ENCODE measurements at places on chromosomes 3 and 15.

DNA sequence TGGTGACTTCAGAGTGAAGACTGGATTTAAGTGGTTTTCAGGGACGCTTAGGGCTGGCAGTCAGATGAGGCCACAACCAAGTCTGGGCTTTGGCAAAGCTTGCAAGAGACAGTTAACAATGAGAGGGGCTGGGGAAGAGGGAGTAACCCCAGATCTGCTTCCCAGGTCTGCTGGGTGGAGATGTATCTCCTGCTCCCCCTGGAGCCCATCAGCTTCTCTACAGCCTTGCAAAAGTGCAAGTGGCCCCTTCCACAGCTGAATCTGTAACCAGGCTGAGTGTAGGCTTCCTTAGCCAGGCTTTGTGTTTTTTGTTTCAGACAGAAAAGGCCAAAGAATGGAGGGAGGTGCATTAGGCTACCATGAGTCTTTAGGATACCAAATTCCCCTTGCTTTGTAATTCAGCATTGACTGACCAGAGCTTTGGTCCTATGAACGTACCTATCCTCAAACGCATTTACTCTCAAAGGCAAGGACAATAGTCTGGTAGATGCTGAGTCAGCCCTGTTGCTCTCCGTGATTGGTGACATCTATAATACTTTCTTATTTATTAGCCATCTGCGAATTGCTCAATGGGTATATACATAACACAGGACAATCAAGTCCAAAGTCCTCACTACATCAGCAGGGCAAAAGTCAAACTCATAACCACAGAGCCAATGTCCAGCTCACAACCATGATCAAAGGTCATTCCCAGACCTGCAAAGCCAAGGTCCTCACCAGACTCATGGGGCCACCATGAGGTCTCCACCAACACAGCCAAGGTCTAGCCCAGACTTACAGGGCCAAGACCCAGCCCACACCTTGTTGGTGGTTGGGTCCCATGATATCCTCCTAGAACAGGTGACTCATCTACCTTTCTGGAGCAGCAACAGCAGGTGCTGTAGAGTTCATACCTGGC, 17.1 kb downstream of the CCDC13 start:
- DNase-seq, result no peak

DNA sequence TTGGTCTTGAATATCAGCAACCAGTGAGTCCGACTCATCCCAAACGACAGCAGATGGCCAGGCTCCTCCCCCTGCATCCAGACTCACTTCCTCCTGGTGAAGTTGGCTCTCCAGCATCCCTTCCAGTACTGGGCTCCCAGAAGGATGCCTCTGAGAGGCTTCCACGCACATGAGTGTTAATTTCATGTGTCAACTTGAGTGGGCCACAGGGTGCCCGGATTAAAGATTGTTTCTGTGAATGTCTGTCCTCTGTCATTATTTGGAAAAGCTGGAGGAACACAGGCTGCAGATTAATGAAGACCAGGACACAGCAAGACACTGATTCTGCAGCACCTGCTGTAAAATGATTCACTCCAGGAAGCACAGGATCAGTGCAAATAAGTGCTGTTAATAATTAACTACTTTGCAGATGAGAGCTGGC, 99.8 kb downstream of the ATP10A start:
- no peak for DNase-seq

GRCh38 chr15:78234515-78235040, at the start of gene ACSBG1:
ACSBG1 (minus strand) TSS chr15:78234565; CDS start chr15:78234501, 64 bp downstream.
- DNase-seq, result no peak

DNA sequence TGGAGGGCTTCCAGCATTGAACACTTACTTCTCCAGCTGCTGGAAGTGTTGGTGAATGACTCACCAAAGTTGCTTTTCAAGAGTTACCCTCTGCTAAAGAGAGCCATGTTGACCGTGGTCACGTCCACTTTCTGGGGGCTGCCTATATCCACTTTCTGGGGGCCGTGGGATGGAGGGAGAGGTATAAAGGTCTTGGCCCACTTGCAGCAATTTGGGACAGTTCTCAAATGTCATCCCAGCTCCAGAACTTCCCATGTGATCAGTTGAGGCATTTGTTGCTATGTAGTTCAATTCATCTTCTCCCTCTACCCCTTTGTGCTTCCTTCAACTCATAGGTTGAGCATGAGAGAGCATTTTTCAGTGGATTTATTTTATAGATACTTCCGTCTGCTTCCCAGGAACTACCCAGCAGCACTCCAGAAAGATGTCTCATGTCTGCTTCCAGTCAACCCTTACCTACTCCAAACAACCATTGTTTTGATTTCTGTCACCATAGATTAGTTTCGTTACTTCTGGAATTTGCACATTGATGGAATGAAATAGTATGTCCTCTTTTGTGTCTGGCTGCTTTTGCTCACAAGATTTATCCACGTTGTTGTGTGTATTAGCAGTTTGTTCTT, 130.6 kb downstream of the TCF12 start:
- no peak for DNase-seq

- no peak for DNase-seq
These were observed 5.7 kb upstream of the STAB1 start for GRCh38 chr3:52489453-52489852.

DNA sequence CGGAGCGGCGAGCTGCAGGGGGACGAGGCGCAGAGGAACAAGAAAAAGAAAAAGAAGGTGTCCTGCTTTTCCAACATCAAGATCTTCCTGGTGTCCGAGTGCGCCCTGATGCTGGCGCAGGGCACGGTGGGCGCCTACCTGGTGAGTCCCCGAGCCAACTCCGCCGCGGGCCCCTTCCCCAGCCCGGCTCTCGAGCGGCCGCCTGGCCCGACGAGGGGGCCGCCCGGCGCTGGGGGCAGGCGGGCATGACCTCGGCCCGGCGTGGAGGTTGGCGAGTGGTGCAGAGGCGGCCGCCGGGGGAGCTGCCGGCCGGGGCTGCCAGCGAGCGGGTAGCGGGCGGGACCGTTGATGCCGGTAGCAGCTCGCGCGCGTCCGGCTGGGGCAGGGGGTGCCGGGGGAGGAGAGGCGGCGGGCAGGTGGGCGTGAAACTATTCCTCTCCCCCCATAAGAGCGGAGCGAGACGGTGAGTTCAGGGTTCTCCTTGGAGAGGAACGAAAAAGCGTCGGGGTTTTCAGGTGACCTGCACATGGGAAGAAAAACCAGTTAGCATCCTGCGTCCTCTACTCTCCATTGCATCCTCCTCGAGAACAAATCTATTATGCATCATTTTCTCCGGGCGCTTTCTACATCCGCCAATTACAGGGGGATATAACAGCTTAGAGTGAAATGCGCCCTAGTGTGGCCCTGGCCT, 585 bp downstream of the SLCO3A1 start:
- no peak for DNase-seq

DNA sequence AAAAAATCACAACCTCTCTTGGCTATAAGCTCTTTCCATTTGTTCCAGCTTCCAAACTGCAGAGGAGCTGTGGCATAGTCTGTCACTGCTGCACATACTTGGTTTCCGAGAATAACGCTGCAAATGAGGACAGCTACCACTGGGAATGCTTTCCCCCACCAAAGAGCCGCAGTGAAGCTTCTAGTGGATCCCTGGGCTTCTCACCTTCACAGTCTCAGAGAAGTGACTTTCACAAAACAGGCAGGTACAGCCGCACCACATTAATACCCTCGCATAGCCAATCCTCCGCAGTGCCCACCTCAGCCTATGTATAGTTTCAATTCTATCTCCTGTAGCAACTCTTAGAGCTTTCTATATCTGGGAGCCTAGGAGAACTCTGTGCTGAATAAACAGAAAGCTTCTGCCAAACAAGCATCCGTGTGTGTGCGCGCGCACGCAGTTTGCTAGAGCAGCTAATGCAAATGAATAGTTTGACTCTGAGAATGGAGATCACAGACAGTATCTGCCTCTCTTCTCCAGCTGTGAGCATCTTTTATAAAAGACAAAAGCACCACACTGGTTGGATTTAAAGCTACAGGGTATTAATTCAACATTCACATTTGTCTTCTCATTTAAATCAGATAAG, 81.9 kb upstream of the PLXND1 start:
- DNase-seq, result no peak

- no peak for DNase-seq
These were observed 49.6 kb downstream of the PCSK6 start for GRCh38 chr15:101439920-101440319.

- no peak for DNase-seq
These were observed 269.1 kb upstream of the LRRFIP2 start for GRCh38 chr3:37443363-37444035.

- DNase-seq, result no peak
These were observed 225.8 kb upstream of the UMPS start for GRCh38 chr3:124504332-124505059.

- no peak for DNase-seq
These were observed 84.4 kb downstream of the BDH1 start for GRCh38 chr3:197471221-197472010.

DNA sequence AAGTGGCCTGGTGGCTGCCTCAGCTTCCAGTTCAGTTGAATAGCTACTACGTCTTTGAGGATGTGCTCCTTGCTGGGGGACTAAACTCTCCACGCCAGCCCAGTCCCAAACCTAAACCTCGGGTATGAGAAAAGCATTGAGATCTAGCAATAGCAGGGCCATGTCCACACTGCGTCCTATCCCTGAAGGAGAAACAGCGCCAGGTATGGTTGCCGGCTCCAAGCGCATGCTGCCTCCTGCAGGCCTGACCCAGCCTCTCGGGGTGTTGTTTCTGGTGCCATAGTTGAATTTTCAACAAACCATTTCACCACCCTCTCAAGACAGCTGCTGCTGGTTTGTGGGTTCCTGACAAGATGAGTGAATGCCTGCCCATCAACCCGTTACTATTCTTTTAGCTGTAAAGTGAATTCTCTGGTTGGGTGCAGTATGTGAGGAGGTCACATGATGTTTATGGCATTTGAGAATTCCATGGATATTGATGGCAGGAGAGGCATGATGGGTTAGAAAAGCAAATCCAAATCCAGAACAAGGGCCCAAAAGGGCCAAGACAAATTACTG, 13.0 kb upstream of the SLC28A1 start:
- no peak for DNase-seq

DNA sequence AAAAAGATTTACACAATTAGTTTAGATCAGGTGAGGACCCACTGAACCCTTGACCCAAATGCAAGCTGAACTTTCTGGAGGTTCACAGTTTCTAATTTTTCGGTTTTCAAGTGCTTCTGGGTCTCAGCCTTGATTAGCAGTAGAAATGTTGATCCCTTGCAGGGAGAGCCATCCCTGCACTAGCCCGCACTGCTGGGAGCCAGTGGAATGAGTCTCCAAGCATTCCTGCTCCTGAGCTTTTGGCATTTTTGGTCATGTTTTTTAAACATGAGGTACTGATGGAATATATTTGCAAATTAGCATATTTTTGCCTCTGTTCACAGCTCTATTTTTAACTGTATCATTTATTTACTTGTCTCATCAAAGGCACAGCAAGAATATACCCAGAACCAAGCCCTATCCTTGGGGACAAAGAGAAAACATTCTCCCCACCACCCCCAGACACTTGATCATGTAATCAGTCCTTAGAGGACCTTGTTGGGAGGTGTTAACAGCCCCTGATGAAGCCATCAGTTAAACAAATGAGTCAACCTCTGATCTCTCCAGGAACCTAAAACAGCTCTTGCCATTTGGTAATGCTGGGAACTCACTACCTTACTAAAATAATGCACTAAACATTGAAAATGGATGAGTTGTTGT, 119.0 kb upstream of the CTDSPL start:
- no peak for DNase-seq

DNA sequence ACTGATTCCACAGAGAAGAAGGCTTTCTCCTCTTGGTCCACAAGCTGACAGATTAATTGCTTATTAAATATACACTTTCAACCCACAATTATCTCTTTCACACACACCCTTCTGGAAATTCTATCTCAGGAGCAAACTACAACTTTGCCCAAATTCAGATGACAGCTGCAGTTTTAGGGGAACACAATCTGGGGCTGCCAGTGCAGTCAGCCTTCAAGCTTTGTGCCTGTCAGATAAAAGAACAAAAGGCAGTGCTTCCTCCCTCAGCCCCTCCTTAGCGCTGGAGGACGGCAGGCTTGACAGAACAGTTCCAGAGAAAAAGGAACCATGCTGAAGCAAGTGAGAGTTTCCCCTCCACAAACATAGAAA, 99.6 kb downstream of the TMCC1 start:
- no peak for DNase-seq

GRCh38 chr3:29802057-29802456, 521.2 kb downstream of the RBMS3 start:
- no peak for DNase-seq

GRCh38 chr3:189635339-189635738, 4.2 kb downstream of the TP63 start:
- no peak for DNase-seq

DNA sequence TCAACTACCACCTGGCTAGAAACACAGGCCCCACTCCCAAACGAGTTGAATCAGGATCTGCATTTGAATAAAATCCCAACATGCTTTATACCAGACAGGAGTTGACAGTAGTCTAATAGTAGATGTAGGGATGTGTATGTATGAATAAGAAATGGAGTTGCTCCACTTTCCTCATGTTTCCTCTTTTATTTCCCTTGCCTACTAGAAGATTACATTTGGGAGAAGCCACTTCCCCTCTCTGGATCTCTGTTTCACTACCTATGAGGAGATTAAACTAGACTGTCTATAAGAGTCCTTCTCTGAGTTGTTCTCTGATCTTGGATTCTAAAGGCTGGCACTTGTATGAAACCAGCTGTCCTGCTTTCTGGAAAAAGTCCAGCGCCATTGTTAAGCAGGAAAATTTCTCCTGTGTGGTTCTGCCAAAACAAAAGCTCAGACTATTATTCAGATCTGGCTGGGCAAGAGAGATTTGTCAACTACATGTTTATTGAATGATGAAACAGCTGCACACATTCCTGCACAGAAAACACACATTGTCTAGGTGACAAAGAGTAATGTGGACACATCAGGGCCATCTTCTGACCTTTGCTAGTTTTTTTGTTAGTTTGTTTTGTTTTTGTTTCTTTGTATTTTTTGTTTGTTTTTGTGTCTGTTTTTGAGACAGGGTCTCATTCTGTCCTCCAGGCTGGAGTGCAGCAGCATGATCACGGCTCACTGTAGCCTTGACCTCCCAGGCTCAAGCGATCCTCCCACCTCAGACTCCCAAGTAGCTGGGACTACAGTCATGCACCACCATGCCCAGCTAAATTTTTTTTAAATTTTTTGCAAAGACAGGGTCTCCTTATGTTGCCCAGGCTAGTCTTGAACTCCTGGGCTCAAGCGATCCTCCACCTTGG, 29.9 kb downstream of the ACP3 start:
- DNase-seq, result no peak

DNA sequence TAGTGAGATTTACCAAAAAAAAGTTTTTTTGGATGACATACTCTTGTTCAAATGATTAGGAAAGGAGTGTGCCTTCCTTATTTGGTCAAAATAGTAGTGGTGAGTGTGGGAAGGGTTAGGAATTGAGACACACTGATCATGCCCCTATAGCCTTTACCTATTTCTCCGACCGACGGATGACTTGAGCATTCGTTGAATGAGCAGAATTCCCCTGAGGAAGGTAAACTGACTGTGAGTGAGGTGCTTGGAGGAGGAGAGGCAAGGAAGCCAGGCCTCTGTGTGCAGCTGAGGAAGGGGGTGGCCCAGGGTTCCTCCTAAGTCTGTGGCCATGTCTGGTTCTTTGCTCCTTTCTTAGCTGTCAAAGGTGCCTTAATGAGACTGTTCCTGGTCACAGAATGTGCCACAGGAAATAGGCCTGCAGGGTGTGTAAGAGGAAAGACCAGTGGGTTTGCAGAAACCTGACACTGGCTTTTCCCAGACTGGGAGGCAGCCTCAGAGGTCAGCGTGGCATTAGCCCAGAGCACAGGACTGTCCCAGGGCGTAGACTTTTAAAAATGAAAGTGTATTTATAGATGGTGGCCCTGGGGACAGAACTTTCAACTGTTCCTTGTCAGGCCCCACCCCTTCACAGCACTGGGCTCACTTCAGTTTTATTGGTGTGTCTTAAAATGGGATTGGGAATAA, 307.7 kb upstream of the C2CD4B start:
- DNase-seq, result no peak

- DNase-seq, result no peak
These were observed 5.5 kb downstream of the CCPG1 start for GRCh38 chr15:55402707-55403106.
